ENCODE measurements at places on chromosomes 5 and 9.

- no peak for DNase-seq
Observed at GRCh38 chr9:79580055-79580454, 8.3 kb downstream of the TLE4 start.

DNA sequence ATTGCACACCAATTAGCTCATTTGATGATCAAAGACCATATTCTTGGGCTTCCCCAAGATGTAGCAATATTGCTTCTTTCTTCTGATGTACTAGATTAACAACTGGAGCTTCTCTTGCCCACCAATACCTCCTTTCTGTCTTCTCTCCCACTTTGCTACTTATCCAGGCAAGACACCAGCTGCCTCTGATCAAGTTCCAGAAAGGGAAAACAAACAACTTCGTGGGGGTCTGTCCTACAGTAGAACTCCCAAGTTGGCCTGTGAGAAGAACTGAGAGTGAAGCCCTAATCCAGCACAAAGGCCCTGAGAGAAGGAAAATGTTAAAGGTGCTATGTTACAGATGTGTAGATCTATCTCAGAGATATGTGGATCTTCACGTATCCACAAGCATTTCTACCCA is 44.9 kb downstream of the ADAMTS12 start:
- DNase-seq: no peak

- DNase-seq: no peak
Observed at GRCh38 chr9:9498846-9499245, 1114.0 kb downstream of the PTPRD start.

DNA sequence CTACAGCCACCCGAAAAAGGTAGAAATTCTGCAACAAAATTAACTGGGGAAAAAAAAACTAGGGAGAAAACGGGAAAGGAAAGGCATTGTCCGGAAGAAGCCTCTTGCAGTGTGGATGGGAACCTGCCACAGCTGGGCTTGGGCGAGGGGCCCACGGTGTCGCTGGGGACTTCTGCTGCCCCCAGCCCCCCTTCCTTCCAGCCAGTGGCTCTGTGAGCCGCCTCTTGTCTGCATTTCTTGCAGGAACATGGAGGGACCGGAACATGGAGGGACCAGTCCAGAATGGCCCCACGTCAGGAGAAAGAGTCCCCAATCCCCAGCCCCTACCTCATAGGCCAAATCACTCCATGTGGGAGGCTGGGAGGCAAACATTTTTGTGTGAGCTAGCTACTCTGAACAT is 36.9 kb upstream of the EXOC3 start:
- no peak for DNase-seq

- DNase-seq: no peak
Observed at GRCh38 chr9:134268747-134269146, 57.5 kb upstream of the RXRA start.

GRCh38 chr9:89247431-89248353 is 63.3 kb upstream of the CKS2 start:
- no peak for DNase-seq

DNA sequence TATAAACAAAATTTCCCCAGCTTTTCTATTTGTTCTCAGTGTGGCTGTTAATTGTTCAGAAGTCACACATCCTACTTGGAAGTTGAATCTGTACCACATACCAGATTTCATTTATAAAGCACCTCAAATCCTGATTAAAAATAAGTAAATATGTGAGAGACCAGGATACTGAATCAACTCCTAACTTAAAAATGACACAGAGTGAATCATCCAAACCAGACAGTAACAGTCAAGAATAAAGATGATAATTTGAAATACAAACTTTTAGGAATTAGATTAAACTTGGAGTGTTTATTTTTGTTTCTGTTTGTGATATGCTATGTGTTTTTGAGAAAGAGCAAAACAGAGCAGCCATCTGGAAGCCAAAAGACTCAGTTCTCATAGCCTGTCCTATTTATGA is 633.2 kb upstream of the RORB start:
- DNase-seq: no peak

DNA sequence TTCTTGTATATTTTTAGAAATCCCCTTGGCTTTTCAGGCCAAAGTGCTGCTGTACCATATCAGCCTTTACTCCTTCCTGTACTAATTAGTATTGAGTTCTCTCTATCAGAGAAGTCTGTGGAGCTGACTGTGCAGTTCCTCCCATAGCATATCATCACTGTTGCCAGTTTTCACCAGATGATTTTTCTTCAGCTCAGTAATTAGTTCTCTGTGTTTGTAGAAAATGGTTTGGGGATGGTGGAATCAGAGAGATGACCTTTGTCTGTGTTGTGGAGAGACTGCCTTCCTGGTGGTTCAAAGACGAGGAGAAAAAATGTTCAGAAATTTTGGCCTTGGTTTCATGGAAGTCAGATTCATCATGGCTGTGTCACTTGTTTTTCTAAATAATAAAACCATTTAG is 227.5 kb upstream of the ACTBL2 start:
- DNase-seq: no peak

- no peak for DNase-seq
Observed at GRCh38 chr9:121836366-121836885, 185.0 kb downstream of the DAB2IP start.

- DNase-seq: no peak
Observed at GRCh38 chr9:3962971-3963642, 336.8 kb downstream of the GLIS3 start.

- no peak for DNase-seq
Observed at GRCh38 chr5:93736284-93736683, 5.1 kb downstream of the POU5F2 start.

DNA sequence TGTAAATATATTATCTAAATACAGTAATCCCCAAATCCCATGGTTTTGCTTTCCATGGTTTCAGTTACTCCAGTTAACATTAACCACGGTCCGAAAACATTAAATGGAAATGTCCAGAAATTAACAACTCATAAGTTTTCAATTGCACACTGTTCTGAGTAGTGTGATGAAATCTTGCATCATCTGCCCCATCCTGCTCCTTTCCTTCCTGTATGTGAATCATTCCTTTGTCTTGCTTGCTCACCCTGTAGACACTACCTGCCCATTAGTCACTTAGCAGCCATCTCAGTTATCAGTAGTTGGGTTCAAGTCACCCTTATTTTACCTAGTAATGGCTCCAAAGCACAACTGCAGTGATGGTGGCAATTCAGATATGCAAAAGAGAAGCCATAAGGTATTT is 1568.5 kb upstream of the WWC1 start:
- no peak for DNase-seq

GRCh38 chr9:23769307-23769935 is 56.6 kb downstream of the ELAVL2 start:
- no peak for DNase-seq

- no peak for DNase-seq
Observed at GRCh38 chr5:6492934-6493333, 44.3 kb downstream of the UBE2QL1 start.

GRCh38 chr9:120912958-120913646 is 13.5 kb downstream of the TRAF1 start:
- no peak for DNase-seq

DNA sequence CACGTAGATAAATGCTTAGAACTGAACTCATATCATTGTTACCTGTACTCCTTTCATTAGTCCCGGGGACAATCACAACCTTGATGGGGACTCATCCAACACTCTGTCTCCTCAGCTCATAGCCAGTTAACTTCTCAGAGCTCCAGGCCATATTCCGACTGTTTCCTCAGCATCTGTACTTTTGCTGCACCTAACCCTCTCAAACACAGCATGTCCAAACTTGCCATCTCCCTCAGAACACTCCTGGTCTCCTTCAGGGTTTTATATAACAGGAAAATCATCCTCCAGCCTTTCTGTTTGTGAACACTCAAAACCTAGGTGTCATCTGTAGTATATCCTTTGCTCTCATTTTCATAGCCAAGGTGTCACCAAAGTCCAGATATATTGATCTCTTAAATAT is 150.5 kb downstream of the CDH6 start:
- DNase-seq: no peak

DNA sequence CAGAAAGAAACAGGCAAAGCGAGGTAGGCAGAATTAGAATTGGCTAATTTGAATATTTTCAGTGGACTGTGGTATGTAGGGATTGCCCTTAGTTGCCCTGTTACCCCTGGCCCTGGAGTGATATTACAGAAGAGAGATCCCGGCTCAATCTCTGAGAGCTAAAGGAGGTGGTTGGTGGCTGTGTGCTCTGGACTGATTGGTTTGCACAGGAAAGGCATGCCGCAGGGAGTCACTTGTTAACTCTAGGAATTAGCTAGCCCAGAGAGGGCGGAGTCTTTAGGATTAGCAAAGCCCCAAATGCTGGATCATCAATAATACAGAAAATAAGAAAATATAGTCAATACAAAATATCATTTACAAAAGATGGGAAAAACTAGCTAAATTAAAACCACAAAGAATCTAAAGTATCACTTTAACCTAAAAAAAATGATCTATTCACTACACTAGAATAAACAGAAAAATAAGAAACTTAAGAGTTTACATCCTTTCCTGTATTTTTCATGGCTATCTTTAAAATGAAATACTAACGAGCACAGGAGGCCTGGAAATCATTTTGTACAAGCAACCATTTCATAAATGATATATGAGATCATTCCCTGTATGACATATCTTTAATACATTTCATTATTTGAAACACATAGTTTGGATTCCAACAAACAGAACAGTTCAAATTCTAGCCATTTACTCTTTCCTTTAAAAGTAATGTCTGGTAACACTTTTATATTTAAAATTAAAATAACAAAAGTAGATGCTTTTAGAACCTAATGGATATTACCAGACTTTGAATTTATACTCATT is 71.1 kb downstream of the GNAQ start:
- no peak for DNase-seq

DNA sequence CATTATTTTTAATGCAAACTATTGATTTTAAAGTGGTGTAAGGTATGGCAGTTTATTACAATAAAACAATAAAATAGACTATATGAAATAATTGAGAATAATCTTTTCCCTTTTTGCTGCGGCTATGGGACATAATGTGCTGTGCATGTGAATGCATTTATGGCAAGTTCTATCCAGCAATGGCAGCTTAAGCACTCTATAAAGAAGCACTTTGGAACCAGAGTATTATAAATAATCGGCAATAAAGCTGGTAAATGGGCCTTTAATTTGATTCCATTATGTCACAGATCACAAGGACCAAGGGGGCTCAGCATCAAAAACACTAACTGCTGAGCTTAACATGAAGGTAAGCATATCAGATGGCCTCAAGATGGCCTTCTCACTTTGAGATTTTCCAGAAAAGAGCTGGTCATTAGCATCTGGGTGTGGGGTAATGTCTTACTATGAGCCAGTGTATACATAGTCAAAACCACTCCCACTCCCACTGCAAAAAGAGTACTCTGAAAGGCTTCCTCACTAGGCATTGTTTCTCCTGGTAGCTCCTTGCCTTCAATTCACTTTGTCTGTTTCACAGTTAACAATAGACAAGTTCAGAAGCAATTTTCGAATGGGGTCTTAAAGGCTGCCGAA is 97.1 kb upstream of the ASTN2 start:
- DNase-seq: no peak

DNA sequence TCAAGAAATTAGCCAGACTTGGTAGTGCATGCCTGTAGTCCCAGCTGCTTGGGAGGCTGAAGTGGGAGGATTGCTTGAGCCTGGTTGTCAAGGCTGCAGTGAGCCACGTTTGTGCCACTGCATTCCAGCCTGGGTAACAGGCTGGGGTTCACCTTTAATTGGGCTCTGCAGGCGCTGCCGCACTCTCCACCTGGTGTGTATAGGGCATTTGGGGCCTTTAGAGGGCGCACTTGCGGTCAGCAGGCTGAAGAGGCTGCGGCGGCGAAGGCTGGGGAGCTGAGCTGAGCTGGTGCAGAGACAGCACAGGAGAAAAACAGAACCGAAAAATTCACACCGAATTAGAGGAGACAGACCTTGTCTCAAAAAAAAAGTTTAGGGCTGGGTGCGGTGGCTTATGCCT is 31.2 kb downstream of the CDK7 start:
- DNase-seq: no peak

GRCh38 chr5:900781-901180 is 8.1 kb downstream of the TRIP13 start:
- DNase-seq: no peak

- no peak for DNase-seq
Observed at GRCh38 chr9:84554069-84554664, 115.4 kb upstream of the NTRK2 start.

DNA sequence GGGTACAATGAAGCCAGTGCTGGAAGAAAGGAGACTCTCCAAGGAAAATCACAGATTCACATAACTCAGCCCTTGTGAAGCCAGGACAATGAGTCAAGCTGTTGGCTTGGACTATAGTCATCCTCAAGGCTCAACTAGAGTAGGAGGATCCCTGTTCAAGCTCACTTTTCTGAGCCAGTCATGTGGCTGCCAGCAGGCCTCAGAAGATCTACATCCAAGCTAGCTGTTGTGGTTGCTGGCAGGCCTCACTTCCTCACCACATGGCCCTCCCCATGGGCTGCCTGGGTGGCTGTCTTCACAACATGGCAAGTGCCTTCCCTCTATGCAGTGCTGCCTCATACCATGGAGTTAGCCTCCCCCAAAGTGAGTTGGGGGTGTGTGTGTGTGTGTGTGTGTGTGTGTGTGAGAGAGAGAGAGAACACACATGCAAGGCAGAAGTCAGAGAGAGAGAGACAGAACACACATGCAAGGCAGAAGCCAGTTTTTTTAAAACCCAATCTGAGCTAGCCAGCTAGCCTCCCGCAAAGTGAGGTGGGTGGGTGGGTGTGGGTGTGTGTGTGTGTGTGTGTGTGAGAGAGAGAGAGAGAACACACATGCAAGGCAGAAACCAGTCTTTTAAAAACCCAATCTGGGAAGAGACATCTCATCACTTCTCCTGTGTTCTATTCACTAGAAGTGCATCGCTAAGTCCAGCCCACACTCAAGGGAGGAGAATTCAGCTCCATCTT is 17.1 kb downstream of the SCAI start:
- no peak for DNase-seq

DNA sequence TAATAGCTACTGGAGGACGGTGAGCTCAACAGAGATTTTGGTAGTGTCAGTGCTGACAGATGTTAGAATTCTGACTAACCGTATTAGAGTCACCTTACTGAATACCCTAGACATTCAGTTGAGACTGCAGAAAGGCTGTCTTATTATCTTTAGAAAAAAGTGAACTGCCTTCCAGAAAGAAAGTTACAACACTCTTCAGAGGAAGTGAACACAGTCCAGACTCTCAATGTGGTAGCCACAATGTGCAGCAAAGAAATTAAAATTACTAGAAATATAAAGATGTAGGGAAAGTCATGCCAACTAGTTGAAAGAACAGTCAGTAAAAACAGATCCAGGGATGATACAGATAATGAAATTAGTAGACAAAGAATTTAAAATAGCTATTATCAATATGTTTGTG is 47.1 kb upstream of the COL15A1 start:
- no peak for DNase-seq

GRCh38 chr9:122315534-122315933 is 50.9 kb downstream of the MRRF start:
- DNase-seq: no peak

- DNase-seq: no peak
Observed at GRCh38 chr5:96649681-96650540, 12.3 kb upstream of the CAST start.

GRCh38 chr5:140104100-140104499 is 9.8 kb upstream of the PURA start:
- DNase-seq: no peak

- DNase-seq: no peak
Observed at GRCh38 chr5:61496860-61497259, 164.8 kb downstream of the ZSWIM6 start.
